ENCODE measurements at places on chromosomes 16 and 17. TPM values are rescaled to one million over a fixed set of nuclear protein-coding genes. Genes with fewer than 3 reads are reported as not detected.

DNA sequence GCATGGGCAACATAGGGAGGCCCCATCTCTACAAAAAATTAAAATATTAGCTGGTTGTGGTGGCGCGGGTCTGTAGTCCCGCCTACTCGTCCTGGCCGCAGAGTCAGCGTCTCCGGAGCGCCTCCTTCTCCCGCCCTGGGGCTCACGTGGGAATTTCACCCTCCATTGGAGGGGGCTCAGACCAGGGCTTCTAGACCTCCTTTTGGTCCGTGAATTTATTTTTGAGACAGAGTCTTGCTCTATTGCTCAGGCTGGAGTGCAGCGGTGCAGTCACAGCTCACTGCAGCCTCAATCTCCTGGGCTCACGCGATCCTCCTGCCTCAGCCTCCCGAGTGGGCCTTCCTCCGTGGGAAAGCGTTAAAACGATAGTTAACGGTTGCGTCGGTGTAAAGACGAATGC, 394 bp upstream of the NME4 start:
- DNase-seq: no peak

- no peak for DNase-seq
These were observed 8.9 kb downstream of the BAIAP2 start for GRCh38 chr17:81043725-81044427.

DNA sequence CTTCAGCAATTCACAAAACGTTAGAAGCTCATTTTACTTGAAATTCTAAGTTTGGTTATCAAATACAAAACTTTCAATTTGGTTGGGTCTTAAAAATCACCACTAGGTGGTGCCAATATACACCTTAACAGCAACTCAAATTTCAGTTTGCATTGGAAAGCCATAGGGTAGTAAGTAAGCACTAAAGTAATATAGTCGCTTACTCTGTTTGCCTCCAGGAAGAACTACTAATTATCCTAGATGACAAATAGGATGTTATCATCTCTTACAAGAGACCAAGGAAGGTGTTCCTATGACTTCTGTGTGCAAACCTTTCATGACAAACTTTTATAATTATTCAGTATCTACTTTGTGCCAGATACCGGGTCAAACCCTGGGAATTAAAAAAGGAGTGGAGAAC, 93.3 kb downstream of the MYO1D start:
- DNase-seq: no peak

The CHST6 gene
- total RNA-seq: not detected
